ENCODE measurements at places on chromosomes 4 and X.

DNA sequence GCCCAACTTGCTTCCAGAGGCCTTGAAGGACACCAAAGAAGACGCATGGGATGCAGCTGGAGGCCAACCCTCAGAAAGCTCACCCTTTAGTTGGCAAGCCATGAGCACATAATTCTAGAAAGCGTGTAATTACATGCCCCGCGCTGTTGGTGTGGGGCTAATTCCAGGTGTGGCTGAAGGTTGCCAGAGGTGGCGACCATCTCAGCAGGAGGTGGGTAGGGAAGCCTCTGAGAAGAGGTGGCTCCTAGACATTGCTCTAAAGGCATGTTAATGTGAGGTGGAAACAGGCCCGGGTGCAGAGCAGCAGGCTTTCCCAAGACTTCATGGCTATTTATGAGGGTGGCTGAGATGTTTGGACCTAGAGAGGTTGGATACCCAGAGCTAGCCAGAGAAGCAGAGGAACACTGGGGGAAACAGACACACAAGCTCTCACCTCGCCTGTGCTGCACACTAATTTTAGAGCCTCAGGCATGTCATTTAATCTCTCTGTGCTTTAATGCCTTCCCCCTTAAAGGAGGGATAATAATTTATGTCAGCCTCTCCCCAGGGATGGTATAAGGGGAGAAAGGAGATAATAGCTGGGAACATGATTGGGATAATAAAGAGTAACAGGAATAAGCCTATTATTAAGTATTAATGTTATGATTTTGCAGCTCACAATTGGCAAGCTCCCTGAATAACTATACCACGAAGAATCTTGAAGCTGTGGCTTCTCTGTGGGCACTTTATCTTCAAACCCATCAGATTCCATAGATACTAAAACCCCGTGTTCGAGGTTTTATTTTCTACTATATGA is 60.0 kb upstream of the HELT start:
- no peak overlapping the region for H3K27ac ChIP-seq
- H3K36me3 ChIP-seq: no peaks in the 10 kb centered on the region
- no peak overlapping the region for H3K4me3 ChIP-seq
- no peaks in the 10 kb centered on the region for H3K4me1 ChIP-seq

GRCh38 chr4:88458104-88458740 is 1.3 kb downstream of the HERC5 start:
- H3K4me3 ChIP-seq: no peak overlapping the region
- H3K36me3 ChIP-seq: no peaks in the 10 kb centered on the region
- no peak for DNase-seq
- H3K27me3 ChIP-seq: no peaks in the 10 kb centered on the region

DNA sequence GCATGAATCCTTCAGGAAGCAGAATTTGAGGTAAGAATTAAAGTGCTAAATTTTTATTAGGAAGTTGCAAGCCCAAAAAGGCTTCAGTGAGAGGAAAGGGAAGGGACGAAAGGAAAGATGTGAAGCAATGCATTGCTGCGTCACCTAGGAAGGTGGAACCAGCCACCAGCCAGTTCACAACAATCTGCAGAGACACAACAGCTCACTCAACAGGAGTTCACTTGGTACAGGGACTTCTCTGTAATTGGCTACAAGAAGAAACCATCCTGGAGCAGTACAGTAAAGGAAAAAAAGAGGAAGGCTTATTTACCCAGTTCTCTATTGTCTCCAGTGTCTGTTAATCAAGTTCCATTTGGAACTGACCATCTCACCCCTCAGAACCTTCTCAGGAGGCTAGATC is 157.6 kb downstream of the HNRNPD start:
- H3K36me3 ChIP-seq: no peaks in the 10 kb centered on the region
- no peak overlapping the region for H3K27ac ChIP-seq
- DNase-seq: no peak

GRCh38 chrX:79170476-79171035 is 26.1 kb downstream of the GPR174 start:
- no peaks in the 10 kb centered on the region for H3K27me3 ChIP-seq
- H3K4me1 ChIP-seq: no peaks in the 10 kb centered on the region
- H3K36me3 ChIP-seq: no peaks in the 10 kb centered on the region
- H3K4me3 ChIP-seq: no peak overlapping the region

- H3K36me3 ChIP-seq: no peaks in the 10 kb centered on the region
- H3K4me1 ChIP-seq: no peaks in the 10 kb centered on the region
- H3K27ac ChIP-seq: no peak overlapping the region
- no peaks in the 10 kb centered on the region for H3K27me3 ChIP-seq
- no peak for DNase-seq
- no peak overlapping the region for H3K4me3 ChIP-seq
These were observed 7.9 kb downstream of the TBX22 start for GRCh38 chrX:80022363-80023031.
